Activated T-helper 17 cell treated with anti-CD3 and anti-CD28 coated beads, Interleukin-2, amount 50 U/mL, for 72 hours (primary cell): ENCODE measurements at places on chromosomes 7 and 10. TPM values are rescaled to one million over a fixed set of nuclear protein-coding genes. Genes with fewer than 3 reads are reported as not detected.

NAT16 gene
- not detected for total RNA-seq

LEP gene
- not detected for total RNA-seq

MRLN gene
- 0.74 TPM for total RNA-seq

NANOS1 gene
- 0.11 TPM for total RNA-seq

PDE6C gene
- total RNA-seq, result not detected

MMD2 gene
- not detected for total RNA-seq

MAP3K8 gene
- 33.7 TPM for total RNA-seq

GRID1 gene
- not detected for total RNA-seq

SOSTDC1 gene
- total RNA-seq, result not detected

CALD1 gene
- total RNA-seq, result 27.2 TPM

ARMH3 gene
- 38.5 TPM for total RNA-seq

TMEM196 gene
- total RNA-seq, result not detected

FBXL13 gene
- total RNA-seq, result 0.45 TPM
